ENCODE measurements at places on chromosomes 13 and 19.

DNA sequence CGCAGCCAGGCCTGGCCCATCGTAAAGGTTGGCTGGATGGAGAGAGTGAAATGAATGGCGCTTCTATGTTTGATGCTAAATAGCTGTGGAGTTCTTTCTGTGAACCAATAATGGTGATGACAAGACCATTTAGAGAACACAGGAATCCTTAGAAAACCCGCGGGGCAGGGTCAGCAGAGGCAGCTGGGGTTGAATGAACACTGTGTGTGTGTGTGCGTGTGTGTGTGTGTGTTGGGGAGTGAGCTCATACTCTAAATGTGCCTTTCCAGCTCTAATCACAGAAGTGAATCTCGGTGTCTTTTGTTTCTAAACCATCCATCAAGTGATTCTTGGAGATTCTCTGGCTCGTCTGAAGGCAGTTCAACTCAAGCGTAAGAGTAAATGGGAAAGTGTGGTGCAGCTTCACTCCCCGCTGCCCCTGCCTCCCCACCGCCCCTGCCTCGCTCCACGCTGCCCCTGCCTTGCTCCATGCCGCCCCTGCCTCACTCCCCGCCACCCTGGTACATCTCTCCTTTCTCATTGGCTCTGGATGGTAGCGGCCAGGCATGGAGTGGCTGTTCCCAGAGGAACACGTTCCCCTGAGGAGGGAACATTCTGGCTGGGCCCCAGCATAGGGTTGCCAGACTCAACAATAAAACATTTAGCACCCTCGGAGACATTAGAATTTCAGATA lies 21.2 kb downstream of the TMPRSS9 start:
- no peak for DNase-seq

GRCh38 chr13:92649140-92649813 lies 577.3 kb upstream of the GPC6 start:
- DNase-seq, result no peak

GRCh38 chr19:10219678-10220077 lies 11.5 kb downstream of the S1PR2 start:
- no peak for DNase-seq

GRCh38 chr13:34863360-34864135 lies 78.5 kb upstream of the NBEA start:
- DNase-seq, result no peak

DNA sequence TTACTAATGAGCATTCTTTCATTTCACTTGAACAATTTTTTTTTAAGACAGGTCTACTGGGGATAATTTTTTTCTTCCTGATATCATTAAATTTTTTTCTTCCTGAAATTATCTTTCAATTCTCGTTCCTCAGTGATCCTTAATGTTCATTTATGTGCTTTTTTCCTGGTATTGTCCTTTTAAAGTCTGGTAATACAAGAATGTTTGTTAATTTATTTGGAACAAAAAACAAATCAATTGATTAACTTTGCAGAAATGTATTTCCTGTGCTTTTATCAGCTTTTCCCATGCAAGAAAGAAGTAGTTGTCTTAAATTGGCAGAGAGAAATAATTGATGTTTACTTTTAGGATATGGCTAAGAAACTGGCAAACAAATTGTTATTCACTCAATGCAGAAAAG lies 945.4 kb upstream of the MIR17HG start:
- no peak for DNase-seq

GRCh38 chr19:5926641-5927440 lies 12.8 kb downstream of the CAPS start:
- DNase-seq, result no peak

DNA sequence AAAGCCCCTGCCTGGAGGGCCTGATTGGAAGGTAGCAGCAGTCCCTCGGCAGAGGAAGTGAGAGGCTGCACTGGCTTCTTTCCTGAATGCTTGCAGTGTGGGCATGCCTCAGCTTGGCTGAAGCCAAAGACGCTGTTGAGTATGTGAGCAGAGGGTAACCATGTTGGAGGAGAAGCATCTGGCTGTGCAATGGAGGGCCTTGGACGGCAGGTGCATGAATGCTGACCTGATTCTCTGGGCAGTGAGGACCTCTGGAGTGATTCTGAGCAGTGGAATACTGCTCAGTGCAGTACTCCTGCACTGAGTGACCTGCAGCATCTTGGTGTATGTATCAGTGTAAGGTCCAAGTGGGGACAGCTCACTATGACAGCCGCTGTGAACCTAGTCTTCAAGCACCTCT lies 46.9 kb downstream of the SOX1 start:
- no peak for DNase-seq

- DNase-seq, result no peak
These were observed 4.7 kb upstream of the MYBPC2 start for GRCh38 chr19:50427997-50428425.

All from stimulated activated CD8-positive, alpha-beta memory T cell treated with anti-CD3 and anti-CD28 coated beads, Interleukin-15, amount 100 ng/mL, for 24 hours (primary cell).